ENCODE measurements at places on chromosomes 16 and 17.

GRCh38 chr17:48100160-48100559, 1.1 kb downstream of the CBX1 start:
- peak; percentile 76 for DNase-seq

- DNase-seq: no peak
These were observed 35.4 kb upstream of the TMC5 start for GRCh38 chr16:19382084-19382801.

DNA sequence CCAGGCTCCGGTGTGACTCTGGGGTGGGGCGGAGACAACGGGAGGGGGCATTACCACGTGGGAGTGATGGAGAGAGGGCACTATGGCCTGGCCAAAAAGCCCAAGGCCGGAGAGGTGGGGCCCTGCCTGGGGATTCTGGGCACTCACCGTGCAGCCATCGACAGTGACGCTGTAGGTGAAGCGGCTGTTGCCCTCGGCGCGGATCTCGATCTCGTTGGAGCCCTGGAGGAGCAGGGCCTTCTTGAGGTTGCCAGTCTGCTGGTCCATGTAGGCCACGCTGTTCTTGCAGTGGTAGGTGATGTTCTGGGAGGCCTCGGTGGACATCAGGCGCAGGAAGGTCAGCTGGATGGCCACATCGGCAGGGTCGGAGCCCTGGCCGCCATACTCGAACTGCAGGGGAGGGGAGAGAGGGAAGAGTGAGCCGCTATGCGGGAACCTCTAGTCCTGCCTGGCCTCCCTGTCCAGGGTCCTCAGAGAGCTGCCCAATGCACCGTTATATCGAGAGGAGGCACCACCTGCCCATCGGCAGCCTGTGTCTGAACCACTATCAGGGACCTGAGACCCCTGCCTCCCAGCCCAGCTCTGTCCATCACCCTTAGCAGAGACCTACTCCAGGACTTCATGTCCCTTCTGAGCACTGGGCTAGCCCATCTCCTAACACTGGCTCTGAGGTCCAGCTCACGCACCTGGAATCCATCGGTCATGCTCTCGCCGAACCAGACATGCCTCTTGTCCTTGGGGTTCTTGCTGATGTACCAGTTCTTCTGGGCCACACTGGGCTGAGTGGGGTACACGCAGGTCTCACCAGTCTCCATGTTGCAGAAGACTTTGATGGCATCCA, 15.6 kb downstream of the COL1A1 start:
- DNase-seq: peak; percentile 60

- peak; percentile 46 for DNase-seq
These were observed 105.0 kb downstream of the XYLT1 start for GRCh38 chr16:17365591-17366298.

- DNase-seq: no peak
These were observed 6.8 kb upstream of the CCL3L1 start for GRCh38 chr17:36203335-36203734.

Measured in fibroblast of skin of back (primary cell).